ENCODE measurements at places on chromosomes 3 and 15.

DNA sequence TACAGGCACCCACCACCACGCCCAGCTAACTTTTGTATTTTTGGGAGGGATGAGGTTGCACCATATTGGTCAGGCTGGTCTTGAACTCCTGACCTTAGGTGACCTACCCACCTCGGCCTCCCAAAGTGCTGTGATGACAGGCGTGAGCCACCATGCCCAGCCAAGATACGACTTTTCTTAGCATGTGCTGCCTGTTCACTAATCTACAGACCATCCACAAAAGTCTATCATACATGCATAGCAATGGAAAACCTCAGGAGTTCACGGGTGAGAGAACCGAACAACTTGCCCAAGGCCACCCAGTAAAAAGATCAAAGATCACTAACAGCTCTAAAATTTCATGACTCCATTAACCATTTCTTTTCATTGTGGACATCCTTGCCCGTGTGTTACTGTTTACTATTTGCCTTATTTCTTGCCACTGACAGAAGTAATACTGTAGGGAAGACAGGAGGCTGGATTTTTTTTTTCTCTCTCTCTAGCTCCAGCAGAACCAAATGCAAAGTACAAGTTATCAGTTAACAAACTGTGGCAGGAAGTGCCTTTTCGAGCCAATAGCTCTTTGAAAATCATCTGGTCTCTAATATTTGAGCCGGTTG is 92.3 kb downstream of the FOXP1 start:
- DNase-seq, result no peak

- DNase-seq, result no peak
Measured at GRCh38 chr3:109265295-109265694, 51.0 kb downstream of the DPPA2 start.

DNA sequence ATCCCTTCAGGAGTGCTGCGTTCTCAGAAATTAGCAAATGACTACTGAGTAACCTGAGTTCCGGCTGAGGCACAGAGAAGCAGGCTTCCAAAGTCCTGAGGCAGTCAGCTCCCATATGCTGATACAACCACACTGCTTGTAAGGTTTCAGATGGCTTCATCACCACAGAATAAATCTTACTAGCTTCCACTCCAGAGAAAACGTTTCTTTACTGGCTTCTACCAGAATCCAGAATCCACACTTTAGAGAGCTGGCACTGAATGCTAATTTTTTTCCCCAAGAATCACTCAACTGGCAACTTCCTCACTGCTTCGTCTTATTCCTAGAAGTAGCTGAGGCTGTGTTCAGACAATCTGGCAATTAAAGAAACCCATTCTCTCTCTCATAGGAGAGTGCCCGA is 21.4 kb downstream of the TAMM41 start:
- no peak for DNase-seq

DNA sequence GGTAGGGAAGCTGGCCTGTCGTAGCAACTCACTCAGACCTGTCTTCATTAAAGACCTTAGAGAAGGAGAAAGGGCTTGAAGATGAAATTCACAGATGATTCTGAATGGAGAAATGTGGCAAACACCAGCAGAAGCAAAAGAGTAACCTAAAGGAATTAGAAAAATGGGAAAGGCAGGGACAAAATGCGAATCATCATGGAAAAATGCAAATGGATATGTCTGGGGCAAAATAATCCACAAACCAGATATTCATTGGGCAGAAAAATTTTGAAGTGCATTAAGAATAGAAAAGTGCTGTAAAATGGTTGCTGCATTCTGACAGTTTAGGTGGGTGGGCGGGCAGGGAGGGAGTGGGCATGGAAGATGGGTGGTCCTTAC is 156.9 kb upstream of the RASGRP1 start:
- no peak for DNase-seq

DNA sequence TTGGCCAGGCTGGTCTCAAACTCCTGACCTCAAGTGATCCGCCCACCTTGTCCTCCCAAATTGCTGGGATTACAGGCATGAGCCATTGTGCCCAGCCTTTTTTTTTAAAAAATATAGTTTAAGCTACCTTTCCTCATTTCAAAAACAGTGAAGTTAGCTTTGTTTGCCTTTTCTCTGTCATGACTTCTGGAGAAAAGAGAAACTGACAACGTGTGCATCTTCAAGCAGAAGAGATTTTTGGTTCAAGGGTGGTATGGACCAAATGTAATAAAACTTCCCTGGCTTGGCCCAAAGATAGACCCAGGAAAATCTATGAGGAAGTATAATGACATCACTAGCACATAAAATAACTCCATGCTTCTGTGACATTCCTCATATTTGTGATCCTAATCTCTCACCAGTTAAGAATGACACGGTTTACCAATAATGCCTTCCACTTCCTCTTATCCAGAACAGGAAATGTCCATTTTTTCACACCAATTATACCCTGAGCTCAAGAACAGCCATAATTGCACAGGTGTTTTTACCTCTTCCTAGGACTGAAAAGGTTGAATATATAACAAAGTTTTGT is 781.2 kb upstream of the NR2F2 start:
- no peak for DNase-seq

GRCh38 chr3:161305095-161305991 is 66.0 kb downstream of the SPTSSB start:
- DNase-seq, result no peak

GRCh38 chr3:12237912-12238650 is 50.8 kb upstream of the PPARG start:
- no peak for DNase-seq
